ENCODE measurements at places on chromosomes 5 and 9.

- no peak for DNase-seq
Measured at GRCh38 chr5:176355400-176356178, 6.0 kb downstream of the KIAA1191 start.

GRCh38 chr5:9468060-9468388 lies 77.9 kb downstream of the SEMA5A start:
- no peak for DNase-seq

GRCh38 chr5:169567079-169567478 lies 16.5 kb upstream of the SPDL1 start:
- no peak for DNase-seq

DNA sequence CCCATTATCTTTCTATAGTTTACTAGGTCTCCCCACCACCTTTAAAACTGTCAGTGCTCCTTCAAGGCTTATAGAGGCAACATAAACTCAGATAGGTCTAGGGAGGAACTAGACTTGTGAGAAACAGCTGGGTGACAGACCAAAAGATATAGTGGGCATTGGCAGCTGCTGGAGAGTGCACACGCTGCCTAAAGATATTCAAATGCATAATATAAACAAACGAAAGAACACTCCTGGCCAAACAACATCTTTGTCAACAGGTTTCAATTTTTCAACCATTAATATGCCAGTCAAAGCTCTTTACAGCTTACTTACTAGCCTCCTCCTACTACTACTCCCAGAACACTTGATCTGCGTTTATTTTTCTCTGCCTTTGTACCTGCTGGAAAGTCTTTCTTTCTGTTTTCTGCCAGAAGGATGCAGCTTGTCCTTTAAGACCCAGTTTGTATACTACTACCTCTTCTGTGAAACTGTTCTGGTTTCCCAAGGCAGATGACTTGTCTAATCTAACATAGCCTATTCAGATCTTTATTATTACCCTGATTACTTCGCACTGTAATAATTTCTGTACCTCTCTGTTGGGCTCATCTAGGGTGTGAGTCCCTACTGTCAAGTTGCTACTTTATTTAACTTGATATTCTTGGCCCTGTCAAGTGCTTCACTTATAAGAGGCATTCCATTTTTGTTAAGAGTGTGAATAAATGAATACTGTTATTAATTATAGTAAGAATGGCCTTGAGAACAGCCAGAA lies 14.3 kb downstream of the KDM3B start:
- DNase-seq = no peak

- DNase-seq = no peak
Measured at GRCh38 chr5:10756549-10756948, 4.5 kb downstream of the DAP start.

- DNase-seq = no peak
Measured at GRCh38 chr5:13957032-13957645, 12.7 kb upstream of the DNAH5 start.

DNA sequence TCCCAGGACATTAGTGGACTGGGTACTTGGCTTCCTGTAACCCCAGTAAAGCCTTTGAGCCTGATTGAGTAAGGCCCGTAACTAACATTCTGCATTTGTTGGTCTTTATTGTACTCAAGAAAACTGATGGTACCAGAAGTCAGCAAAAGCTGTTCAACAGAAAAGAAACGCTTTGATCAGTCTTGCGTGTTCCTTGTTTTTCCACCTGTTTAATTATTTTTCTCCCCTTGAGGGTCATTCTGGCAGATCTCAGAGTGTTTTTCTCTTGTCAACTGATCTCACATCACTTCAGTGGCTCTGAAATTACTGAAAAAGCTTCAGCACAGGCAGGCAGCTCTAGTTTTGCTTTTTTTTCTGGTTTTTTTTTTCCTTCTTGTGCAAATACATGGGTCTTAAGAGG lies 6.1 kb upstream of the TMEM268 start:
- no peak for DNase-seq

DNA sequence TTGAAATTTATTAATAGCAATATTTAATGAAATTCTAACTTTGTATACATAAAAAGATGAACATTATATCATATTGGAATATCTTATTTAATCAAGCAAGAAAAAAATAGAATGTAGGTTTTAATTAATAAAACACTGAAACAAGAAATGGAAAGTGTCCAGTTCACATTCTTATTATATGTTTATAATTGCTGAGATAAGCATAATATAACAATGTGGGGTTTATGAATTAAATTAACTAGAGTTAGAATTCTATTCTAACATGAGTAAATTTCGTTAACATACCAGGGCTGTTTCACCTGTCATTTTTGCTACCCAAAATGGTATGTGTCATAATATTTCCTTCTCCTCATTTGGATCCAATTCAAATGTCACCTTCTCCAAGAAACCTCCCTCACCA lies 12.3 kb downstream of the CDH9 start:
- DNase-seq = no peak

- DNase-seq = no peak
Measured at GRCh38 chr9:2337131-2337530, 284.5 kb upstream of the VLDLR start.

GRCh38 chr9:126146254-126147145 lies 180.1 kb upstream of the MVB12B start:
- no peak for DNase-seq

DNA sequence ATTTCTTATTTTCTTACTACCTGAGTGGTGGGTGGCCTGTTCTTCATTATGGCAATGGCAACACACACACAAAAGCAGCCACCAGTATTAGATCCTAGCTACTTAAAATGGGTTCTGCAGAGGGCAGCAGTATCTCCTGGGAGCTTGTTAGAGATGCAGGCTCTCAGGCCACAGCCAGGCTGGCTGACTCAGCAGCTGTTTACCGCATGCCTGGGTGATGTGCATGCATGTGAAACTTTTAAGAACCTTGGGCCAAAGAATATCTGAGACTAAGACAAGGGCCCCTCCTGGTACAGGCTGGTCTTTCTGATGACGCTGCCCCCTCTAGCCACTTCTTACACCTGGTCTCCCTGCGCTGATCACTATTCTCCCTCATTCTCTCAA lies 399.0 kb downstream of the MED10 start:
- no peak for DNase-seq

GRCh38 chr5:6711409-6712141 lies 1.7 kb upstream of the TENT4A start:
- DNase-seq = no peak

DNA sequence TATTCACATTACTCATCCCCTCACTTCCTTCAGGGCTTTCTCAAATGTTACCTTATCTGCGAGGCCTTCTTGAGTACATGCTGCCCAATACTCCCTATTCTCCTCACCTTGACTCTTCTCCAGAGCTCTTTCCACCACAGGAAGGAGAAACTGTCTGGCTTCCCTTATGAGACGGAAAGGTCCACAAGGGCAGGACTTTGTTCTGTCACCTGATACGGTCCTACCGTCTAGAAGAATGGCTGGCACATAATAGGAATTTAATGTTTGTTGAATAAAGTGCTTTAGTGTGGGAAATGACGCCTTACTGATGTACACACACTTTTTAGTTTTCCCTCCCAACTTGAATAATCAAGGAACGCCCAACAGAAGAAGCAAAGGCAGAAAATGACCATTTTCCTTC lies 52.5 kb downstream of the PFDN1 start:
- DNase-seq = no peak

DNA sequence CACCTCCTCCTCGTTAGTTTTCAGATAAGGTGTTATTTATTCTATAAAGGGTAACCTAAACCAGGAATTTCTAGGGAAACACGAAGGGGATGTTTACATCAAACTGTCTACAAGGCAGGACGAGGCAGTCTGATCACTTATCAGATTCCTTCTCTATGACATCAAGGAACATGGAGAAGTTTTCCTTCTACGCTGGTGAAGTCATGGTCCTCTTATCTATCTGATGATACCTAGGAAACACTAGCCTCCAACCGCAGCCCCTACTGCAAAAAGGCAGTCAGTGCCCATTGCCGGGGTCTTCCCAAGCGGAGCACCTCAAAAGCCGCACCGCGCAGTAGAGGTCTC lies 1.5 kb downstream of the MPDZ start:
- DNase-seq = no peak

DNA sequence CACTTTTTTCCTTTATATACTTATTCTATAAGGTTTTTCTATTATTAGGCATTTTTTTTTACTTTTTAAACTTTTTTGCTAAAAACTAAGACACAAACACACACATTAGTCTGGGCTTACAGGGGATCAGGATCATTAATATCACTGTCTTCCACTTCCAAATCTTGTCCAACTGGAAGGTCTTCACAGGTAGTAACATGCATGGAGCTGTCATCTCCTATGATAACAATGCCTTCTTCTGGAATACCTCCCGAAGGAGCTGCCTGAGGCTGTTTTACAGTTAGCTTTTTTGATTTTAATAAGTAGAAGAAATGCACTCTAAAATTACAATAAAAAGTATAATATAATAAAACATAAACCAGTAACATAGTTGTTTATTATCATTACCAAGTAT lies 345.5 kb upstream of the PTGER4 start:
- DNase-seq = no peak

- peak; percentile 50 for DNase-seq
Measured at GRCh38 chr9:34701023-34701768, 8.7 kb downstream of the CCL21 start.

DNA sequence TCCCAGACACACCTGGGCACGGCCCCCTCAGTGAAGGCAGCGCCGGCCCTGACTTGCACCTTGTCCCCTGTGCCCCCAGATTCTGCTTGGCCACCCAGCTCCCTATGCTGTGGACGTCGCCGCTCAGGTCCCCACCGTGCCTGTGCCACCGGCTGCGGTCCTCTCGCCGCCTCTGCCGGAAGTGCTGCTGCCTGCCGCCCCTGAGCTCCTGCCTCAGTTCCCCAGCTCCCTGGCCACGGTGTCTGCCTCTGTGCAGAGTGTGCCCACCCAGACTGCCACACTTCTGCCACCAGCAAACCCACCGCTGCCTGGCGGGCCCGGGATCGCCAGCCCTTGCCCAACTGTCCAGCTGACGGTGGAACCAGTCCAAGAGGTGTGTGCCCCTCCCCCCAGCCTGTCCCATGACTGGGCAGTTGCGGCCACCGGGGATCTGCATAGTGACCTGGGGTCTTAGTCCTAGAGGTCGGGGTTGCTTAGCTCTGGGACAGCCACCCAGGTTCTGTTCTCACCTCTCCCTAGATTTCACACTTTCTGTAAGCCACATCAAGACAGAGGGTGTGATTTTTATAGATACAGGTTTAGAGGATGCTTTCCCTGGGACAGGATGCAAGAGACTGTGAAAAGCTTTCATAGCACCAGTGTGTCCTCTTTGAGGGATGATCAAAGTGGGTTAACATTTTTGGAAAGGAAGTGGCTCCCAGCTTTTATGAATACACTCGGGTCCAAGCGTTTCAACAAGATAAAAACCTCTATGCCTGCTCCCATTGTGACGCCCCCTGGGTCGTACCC lies 78.0 kb downstream of the WNK2 start:
- DNase-seq = no peak

DNA sequence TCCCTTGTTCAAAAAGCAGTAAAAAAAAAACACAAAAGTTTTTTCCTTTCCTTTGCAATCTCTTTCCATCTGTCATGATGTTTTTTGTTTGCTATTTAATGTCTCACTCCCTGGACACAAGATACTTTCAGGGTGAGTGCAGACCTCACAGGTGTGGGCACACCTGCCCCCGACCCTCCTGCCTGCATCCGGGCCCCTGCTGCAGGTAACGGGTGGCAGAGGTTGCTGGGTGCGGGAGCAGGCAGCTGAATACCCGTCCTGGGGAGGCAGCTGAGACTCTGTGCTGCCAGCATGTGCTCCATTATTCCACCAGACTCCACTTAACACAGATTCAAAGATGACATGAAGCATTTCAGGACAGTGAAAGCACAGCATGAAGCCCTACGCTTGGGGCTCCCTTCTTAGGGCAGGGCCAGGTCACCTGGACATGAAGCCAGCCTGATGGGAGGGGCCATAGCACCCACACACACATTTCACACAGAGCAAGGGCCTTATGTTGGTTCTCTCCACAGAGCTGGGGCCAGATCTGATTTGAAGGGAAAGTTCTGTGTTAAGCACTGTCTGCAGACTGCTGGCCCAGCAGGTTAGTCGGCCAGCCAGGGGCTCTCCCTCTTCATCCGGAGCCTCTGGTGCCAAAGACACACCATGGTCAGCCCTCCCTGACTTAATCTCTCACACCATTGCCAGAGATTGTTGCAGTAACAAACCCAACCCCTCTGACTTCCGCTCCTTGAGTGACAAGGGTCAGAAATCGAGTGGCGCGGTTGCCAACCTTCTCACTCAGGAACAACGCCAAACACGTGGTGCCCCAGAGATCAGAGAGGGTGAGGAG lies 13.0 kb downstream of the NEK6 start:
- no peak for DNase-seq

DNA sequence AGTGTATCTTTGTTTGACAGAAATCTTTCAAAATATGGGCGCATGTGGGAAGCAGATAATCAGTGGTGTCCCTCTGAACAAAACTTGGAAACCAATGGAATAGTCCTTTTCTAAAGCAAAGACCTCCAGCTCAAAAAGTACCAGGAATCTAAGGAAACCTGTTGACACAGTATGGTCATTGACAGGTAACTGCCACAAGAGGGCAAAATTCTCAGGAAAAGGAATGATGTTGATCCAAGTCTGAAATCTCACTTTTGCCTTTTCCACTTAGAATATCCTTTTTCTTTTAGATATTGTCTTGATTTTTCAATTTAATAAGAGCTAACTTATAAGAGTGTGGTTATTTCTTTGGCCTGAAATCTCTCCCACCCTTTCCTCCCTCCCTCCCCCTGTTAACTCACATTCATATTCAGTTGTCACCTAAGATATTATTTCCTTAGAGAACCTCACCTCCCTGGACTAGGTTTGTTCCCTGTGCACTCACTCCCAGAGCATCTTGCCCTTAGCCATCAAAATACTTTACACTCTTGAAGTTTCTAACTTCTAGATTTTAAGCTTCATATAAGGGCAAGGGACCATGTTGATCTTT lies 59.0 kb upstream of the BARX1 start:
- peak; percentile 14 for DNase-seq

DNA sequence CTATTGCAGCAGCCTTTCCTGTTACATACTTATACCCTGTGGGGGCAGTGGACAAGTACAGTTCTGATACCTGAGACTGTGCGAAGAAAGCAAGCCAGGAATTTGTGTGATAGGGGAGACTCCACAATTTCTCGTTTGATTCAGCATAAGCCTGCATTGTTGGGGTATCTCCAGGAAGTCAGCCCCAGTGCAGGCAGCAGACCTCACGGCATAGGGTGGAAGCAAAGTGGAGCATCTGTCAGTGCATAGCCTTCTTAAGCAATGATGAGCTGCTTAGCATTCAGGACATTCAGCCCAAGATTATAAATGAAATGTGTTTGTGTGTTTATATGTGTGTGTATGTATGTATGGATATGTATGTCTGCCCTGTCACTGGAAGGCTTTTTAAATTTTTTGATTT lies 157.0 kb downstream of the SH3GL2 start:
- DNase-seq = no peak

- peak; percentile 60 for DNase-seq
Measured at GRCh38 chr5:154276973-154277331, 86.4 kb downstream of the GALNT10 start.

Measured in hematopoietic multipotent progenitor cell treated with erythropoietin and hydrocortisone succinate and interleukin-3 and kit ligand, for 15 days (in vitro differentiated cells).